Activated gamma-delta T cell treated with anti-CD3 and anti-CD28 coated beads, Interleukin-2, amount 50 U/mL, for 16 hours (primary cell): ENCODE measurements at places on chromosomes 6 and 20.

- DNase-seq, result no peak
Observed at GRCh38 chr6:22313796-22314195, 17.0 kb upstream of the PRL start.

GRCh38 chr6:142761756-142762155 lies 183.2 kb downstream of the HIVEP2 start:
- DNase-seq, result no peak

- no peak for DNase-seq
Observed at GRCh38 chr20:23230766-23231385, 119.7 kb upstream of the NXT1 start.

GRCh38 chr6:157879873-157880254 lies 56.8 kb downstream of the SNX9 start:
- no peak for DNase-seq

DNA sequence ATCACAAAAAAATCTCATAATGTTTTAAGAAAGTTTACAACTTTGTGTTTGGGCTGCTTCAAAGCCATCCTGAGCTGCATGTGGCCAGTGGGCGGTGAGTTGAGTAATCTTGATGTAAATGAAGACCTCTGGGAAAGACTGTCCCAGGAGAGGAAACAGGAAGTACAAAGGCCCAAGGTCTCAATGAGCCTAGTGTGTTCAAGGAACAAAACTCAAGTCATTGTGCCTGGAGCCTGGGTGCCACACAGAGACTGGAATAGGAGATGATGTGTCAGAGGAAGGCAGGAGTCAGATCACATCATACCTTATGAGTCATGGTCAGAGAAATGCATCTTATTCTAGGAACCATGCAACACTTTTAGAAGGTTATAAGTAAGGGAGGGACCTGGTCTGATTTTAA lies 51.5 kb downstream of the COL19A1 start:
- no peak for DNase-seq

- DNase-seq, result no peak
Observed at GRCh38 chr20:38126932-38127621, 38.0 kb downstream of the TGM2 start.
